ENCODE measurements at places on chromosomes 3 and 15. TPM values are rescaled to one million over a fixed set of nuclear protein-coding genes. Genes with fewer than 3 reads are reported as not detected.

DNA sequence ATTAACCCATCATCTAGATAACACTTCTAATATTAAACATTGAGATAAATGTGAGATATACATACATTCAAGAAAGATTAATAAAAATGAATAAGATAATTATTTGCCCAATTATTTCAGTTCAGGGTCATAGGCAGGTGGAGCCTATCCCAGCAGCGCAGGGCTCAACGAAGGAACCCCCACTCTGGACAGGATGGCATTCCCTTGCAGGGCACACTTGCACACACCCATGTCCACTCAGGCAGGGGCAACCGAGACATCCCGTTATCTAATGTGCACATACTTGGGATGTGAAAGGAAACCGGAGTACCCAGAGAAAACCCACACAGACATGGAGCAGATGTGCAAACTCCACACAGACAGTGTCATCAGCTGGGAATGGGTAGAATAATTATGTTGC, 175.4 kb upstream of the CMC1 start:
- DNase-seq, result no peak

DNA sequence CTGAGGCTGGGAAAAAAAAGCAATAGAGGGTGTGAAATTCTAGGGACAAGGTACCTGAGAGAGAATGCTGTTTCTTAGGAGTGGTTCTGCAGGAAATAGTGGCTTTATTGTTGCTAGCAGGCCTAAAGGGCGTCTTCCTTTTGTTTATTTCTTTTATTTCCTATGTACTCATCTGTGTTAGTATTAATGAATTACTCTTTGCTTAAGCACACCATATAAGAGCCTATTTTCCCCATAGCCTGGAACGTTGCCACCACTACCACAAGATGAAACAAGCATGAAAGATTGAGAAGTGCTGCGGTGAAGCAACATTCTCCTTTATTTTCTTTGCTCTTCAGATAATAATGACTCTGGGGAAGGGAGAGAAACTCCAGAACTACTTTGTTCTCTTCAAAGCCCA, 21.3 kb upstream of the GOLIM4 start:
- no peak for DNase-seq

DNA sequence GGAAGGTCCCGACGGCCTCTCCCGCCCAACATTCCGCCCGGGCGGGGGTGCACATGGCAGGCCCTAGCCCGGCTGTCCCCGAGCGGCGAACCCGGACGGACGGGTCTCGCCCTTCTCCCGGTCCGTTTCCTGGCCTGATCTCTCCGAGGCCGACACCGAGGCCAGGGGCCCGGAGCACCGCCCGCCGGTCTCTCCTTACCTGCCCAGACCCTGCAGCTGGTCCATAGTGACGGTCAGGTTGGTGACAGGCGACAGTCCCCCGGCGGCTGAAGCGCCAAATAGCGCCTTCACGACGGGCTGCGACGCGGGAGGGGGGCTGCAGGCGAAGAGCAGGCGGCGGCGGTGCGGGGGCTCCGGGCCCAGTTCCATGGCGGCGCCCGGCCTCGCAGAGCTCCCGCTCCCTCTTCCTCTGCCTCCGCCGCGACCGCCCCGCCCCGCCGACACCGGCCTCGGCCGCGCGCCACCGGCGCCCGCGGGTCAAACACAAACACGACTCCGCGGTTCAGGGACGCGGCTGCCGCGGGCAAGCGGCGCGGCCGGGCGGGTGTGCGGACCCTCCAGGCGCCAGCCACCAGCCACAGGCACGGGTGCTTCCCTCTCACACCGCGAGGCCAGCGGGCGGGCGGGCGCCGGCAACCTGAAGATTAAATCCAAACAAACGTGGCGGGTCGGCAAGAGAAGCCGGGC, 495 bp downstream of the CDC25A start:
- DNase-seq, result peak; percentile 53

OCA2 gene
- total RNA-seq, result not detected

GRCh38 chr3:107969525-107969924, 121.3 kb downstream of the CD47 start:
- DNase-seq, result no peak

DNA sequence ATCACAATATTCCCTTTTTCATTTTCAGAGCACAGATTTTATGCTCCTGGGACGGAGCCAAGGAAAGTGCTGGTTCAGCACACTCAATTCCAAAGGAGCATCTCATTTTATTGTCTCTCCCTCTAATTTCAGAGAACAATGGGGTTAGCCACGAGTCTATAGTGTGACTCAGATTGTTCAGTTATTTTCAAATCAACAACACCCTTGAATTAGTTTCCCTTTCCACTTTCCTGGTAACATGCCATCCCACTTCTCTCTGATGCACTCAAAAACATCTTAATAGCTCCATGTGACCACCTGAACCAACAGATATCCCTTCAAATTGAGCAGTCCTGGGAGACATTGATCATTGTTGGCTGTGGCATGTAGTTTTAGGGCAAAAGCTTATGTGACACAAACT, 389.7 kb upstream of the MDFIC2 start:
- no peak for DNase-seq

PLSCR5 gene
- total RNA-seq, result not detected

THUMPD3 gene
- 58.4 TPM for total RNA-seq

RASL12 gene
- total RNA-seq, result not detected

DNA sequence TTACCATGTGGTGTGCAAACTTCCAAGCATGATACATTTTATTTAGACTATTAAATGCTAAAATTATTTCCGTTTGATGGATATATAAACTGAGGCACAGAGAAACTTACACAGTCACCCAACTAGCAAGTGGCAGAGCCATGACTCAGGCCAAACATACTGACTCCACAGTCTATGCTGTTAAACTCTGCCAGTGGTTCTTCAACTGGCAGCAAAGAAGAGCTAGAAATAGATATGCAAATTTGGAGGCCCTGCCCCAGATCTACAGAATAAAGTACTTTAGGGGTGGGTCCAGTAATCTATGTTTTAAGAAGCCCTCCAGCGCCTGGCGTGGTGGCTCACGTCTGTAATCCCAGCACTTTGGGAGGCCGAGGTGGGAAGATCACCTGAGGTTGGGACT, 400.0 kb downstream of the FOXP1 start:
- DNase-seq, result no peak

REC114 gene
- not detected for total RNA-seq

DNA sequence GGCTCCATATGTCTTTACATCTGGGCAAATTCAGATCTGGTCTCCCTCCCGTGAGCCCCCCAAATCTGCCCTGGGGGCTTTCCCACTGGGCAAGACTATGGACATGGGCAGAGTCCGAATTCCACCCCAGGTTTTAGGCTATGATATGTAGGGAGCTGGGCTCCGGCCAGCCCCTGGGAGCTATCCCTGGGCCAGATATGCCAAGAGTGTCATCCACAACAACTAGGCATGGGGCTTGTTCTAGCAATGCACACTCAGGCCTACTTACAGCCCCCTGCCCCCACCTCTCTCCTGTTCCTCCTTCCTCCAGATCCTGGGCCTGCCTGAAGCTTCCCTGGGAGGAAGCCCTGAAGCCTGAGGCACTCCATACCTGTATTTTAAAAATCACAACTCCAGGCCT, 622 bp downstream of the XIRP1 start:
- DNase-seq, result no peak

GOLGA8G gene
- total RNA-seq, result not detected

GRCh38 chr15:68525815-68526214, 53.0 kb upstream of the CORO2B start:
- DNase-seq, result no peak

GRCh38 chr3:25723802-25724201, 59.1 kb upstream of the TOP2B start:
- DNase-seq, result no peak

GRCh38 chr3:23592961-23593931, 212.5 kb upstream of the UBE2E1 start:
- no peak for DNase-seq

GRCh38 chr3:194472290-194472920, 14.4 kb downstream of the ATP13A3 start:
- no peak for DNase-seq

DNA sequence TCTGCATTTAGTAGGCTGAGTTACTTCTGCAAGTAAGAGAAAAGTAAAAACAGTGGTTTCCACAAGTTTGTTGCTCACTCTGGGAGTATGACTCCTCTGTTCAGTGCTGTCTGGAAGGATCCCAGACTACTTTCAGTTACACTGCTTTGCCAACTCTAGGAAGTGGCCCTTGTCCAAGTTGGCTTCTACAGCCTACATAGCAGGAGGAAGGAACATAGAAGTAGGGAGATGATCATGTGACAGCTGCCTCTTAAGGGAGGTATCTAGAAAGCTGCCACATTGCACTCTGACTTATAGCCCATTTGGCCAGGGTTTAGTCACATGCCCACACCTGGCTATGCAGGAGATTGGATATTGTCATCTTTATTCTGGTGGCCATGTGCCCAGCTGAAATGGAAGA, 298.1 kb downstream of the NSUN3 start:
- no peak for DNase-seq

AMT gene
- 1.3 TPM for total RNA-seq

DNA sequence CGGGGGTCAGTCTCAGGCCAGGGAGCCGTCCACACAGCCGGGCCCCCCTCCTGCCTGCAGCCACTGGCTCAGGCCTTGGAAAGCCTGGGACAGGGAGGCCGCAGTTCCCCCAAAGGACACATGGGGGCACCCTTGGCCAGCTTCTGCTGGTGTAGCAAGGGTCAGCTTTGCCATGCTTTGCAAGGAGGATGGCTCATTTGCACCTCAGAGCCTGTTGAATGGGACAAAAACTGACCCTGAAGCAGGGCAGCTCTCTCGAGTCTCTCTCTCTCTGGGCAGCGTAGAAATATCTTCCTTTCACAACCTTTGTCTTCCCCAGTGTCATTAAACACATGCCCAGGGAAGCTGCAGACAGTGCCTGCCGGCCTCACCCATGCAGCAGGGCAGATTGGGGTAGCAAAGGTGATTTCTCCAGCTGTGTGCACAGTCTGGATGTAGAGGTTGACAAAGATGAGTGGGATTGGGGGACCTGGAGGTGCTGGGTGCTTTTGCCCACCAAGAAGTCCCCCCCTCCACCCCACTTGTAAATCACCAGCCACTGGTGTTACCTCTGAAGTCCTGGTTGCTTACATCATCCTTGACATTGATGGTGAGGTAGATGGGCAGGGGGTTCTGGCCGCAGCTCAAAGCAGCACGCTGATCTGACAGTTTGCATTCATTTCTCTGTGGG, 17.4 kb upstream of the EHD4 start:
- DNase-seq, result peak; percentile 80

DNA sequence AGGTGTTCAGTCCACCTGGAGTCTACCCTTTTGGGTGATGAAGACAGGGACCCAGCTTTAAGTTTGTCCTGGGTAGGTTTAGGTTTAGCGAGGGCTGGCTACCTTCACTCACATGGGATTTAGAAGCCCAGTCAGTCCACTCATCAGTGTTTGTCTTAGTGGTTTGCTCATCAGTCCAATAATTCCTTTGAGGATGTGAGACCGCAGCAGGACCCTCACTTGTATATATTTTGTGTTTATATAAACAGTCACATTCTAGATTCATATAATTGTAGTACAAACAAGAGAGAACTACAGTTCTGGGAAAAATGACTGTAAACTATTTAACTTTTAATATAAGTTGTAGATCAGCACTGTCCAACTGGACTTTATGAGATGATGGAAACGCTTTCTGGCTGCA, 18.2 kb downstream of the EFCC1 start:
- no peak for DNase-seq

DNA sequence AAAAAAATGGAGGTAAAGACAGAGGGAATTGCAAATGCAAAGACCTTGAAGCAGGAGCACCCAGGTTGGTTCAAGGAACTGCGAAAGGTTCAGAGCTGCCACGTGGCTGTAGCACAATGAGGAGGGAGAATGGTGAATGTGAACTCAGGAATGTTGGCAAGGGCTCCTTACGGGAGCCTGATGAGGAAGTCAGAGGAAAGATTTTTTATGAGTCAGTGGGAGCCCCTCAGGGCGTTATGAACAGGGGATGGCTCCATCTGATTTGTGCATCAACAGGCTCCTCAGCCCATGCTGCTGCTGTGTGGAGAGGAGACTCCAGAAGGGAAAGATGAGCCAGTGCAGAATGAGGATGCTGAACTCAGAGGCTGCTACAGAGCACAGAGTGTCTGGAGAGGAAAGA, 194.4 kb downstream of the ARRDC4 start:
- DNase-seq, result no peak

CHRD gene
- not detected for total RNA-seq

- DNase-seq, result no peak
Measured at GRCh38 chr15:66961407-66961884, 104.0 kb upstream of the SMAD3 start.

GRCh38 chr15:45184562-45185041, 3.2 kb downstream of the SHF start:
- no peak for DNase-seq

CLSTN2 gene
- total RNA-seq, result not detected

SERINC4 gene
- 0.26 TPM for total RNA-seq

CCNB2 gene
- total RNA-seq, result 30.3 TPM

GRCh38 chr3:171129827-171130226, 103.3 kb upstream of the SLC2A2 start:
- no peak for DNase-seq

DNA sequence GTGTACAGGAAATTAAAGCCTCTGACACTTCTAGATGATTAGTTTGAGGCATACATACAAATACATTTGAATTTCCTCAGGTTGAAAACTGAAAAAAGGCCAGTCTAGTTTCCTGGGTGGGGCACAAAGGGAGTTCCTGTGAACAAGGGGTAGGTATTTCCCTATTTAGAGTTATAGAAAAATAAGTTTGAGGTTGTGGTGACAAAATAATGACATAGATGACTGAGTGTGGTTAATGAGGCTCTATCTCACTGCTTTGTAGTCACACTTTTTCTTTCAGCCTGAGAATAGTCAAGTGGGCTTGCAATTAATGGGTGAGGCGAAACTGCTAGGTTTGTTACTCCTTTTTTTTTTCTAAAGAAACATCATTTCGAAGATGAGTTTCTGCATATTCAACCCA, 4.3 kb downstream of the SLCO3A1 start:
- DNase-seq, result no peak

MINAR1 gene
- 0.35 TPM for total RNA-seq

- DNase-seq, result no peak
Measured at GRCh38 chr15:74434263-74435136, 742 bp upstream of the SEMA7A start.

DNA sequence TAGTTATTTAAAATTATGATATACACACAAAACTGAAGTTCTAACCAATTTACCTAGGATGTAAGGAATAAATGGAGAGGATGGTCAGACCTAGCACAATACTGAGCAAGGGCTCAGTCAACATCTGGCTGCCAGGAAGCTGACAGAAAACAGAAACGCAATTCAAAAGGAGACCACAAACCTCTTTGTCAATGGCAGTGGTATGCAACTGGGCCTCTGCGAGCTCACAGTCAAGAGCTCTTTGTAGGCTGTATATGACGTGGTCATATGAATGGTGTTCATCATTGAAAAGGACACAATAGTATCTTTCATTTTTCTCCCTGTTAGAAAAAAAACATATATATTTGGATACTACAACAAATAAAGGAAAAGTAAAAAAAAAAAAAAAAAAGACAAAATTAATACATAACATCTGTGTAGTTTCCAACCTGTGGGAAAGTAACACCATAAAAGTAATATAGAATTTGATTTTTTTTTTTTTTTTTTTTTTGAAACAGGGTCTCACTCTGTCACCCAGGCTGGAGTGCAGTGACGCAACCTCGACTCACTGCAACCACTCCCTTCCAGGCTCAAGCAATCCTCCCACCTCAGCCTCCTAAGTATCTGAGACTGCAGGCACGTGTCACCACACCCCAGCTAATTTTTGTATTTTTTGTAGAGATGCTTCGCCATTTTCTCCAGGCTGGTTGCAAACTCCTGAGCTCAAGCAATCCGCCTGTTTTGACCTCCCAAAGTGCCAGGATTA, 37.9 kb downstream of the UBR1 start:
- no peak for DNase-seq

All from CD8-positive, alpha-beta memory T cell (primary cell).